ENCODE measurements at places on chromosomes 16 and 17.

DNA sequence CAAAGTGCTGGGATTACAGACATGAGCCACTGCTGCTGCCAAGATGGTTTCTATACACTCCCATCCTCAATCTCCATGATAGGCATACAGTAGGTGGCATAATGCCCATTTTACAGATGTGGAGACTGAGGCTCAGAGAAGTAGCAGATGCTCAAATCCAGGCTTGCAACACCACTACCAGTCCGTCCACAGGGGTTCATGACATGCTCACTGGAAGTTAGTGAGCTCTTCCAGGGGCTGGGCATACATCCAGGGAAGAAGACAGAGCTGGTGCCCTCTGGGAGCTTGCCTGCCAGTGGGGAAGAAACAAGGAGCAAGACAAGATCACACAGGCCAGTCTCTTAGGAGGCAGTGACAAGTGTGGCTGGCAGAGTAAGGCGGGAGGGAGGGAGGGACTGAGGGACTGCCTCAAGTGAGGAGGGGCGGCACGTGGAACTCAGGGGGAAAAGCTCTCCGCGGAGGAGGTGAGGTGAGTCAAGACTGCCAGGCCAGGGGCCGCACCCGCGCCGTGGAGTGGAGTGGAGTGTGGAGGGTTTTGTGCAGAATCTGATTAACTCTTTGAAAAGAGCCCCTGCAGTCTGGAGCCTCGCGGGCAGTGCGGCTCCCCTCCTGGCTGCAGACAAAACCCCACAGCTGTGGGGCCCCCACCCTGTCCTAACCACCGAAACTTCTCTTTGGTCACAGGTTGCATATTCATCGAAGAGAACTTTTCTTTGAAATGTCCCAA, 27.9 kb downstream of the SREBF1 start:
- no peak for DNase-seq

GRCh38 chr16:31471875-31472708, at the start of gene TGFB1I1:
Gene TGFB1I1, plus strand, starts transcription at chr16:31472152. Its CDS starts 37 bp downstream, at chr16:31472189.
- no peak for DNase-seq

- DNase-seq: no peak
Measured at GRCh38 chr16:77359065-77359502, 75.8 kb downstream of the ADAMTS18 start.

DNA sequence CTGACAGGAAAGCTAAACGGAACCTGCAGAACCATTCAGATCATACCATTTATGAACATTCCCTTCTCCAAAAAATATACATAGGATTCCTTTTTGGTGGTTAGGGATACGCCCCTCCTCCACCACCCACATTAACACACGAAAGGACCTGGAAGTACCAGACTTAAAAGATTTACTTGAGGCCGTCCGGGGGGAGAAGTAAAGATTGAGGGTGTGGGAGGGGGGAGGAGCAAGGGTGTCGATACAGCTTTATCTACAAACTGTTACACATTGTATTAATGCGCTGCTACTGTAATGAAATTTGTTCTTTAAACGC, 537 bp downstream of the PALB2 start:
- DNase-seq: no peak

DNA sequence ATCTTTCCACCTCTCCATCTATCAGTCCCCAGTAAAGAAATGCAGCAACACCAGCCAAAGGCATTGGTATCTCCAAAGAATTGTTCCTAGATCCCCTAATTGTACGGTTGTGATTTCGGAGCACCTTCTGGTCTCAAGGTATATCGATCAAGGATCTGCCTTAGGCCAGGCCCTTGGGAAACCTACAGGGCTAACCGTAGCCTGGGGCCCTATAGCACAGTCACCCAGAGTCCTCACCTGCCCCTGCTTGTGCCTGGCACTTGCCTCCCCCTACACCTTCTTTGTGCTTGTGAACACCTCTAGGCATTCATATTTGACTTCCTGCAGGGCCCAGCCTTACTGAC, 16.8 kb upstream of the AURKB start:
- DNase-seq: no peak

DNA sequence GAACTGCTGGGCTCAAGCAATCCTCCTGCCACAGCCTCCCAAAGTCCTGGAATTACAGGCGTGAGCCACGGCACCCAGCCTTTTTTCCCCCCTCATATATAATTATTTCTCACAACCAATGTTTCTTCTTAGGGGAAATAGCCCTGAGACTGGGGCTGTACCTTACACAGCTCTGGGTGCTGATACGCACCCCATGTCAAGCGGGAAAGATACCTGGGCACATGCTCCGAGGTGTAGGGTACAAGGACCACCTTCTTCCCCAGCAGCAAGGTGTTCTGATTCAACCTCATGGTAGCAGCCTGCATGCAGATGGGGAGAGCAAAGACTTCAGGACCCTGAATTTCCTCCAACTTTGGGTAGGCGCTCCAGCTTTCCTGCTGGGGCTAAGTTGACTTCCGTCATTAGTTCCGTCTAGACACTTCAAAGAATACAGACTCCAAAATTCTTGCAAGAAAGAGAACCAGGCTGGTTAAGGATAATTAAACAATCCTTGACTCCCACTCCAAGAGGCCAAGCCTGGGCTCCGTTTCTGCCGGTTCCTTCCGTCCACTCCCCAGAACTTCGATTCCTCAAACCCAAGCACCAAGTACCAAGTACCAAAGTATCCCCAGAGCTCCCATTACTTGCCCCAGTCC, 619 bp downstream of the NAT9 start:
- no peak for DNase-seq

DNA sequence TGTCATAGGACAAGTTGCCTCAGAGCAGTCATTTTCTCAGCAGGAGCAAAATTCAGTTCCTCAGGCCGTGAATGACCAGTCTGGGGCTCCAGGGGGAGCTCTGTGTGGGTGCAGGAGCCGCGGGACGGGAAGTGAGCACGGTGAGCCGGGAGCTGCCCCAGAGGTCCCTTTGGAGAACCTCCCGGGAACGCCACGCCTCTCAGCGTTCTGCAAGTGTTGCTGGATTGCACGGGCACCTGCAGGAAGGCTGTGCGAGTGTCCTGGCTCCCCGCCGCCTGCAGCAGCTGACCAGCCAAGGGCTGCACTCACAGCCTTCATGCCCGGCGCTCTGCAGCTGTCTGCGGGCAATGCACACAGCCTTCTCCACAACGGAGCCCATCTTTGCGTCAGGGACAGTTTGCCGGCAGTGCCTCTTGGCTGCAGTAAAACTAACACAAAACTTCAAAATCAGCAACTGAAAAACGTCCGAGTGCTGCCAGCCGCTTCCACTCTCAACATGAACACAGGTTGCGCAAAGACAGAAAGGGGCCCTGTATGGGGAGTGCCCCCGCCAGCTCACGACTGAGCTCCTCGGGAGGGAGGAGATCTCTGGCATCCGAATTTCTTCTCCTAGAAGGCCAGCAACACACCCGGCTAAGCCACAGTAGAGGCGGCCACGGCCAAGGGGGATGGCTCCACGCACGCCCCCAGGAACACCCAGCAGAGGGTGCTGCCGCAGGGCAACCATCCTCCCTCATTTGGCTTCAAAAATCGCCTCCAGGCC, 16.0 kb downstream of the NDUFAF8 start:
- DNase-seq: no peak

DNA sequence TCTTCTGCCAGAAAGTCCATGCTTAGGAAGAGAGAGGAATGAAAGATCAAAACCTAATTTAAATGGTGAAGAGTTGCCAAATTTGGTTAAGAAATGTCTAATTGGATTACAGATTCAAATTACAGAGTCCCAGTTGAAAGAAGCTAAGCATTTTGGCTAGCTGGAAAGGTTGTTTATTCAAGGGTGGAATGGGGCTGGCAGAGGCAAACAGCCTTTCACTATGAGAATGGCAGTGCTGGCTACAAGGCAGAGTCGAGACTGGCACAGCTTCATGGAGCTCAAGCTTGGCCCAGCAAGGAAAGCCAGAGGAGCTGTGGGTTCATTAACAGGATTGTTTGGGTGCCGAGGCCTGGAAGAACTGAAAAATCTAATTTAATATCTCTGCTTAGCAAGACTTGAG, 13.6 kb downstream of the MAP3K3 start:
- DNase-seq: no peak
